ENCODE measurements at places on chromosomes 11 and 22.

- no peak for DNase-seq
Observed at GRCh38 chr22:36383110-36383581, 4.6 kb downstream of the MYH9 start.

- no peak for DNase-seq
Observed at GRCh38 chr11:2827256-2827655, 58.3 kb downstream of the CDKN1C start.

DNA sequence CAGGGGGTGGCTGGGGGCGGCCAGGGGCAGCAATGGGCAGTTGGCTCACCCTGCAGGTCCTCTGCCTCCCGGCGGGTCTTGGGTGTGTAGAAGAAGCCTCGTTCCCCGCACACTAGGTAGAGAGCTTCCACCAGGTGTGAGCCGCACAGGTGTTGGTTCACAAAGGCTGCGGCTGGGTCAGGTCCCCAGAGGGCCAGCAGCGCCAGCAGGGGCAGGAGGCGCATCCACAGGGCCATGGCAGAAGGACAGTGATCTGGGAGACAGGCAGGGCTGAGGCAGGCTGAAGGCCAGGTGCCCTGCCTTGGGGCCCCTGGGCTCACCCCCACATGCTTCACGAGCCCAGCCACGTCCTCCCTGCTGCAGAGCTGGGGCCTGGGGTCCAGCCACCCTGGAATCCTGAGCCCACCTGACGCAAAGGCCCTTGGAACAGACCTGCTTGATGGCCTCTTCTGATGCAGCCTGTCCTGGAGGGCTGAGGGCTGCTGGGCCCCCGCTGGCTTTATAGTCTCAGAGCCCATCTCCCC, at the start of gene INS:
Gene INS, minus strand, starts transcription at position 474 of the 524 bp plus-strand sequence. Its CDS starts 238 bp downstream, at position 236.
- DNase-seq: no peak

- no peak for DNase-seq
Observed at GRCh38 chr22:38081941-38082828, 1.8 kb downstream of the SLC16A8 start.

DNA sequence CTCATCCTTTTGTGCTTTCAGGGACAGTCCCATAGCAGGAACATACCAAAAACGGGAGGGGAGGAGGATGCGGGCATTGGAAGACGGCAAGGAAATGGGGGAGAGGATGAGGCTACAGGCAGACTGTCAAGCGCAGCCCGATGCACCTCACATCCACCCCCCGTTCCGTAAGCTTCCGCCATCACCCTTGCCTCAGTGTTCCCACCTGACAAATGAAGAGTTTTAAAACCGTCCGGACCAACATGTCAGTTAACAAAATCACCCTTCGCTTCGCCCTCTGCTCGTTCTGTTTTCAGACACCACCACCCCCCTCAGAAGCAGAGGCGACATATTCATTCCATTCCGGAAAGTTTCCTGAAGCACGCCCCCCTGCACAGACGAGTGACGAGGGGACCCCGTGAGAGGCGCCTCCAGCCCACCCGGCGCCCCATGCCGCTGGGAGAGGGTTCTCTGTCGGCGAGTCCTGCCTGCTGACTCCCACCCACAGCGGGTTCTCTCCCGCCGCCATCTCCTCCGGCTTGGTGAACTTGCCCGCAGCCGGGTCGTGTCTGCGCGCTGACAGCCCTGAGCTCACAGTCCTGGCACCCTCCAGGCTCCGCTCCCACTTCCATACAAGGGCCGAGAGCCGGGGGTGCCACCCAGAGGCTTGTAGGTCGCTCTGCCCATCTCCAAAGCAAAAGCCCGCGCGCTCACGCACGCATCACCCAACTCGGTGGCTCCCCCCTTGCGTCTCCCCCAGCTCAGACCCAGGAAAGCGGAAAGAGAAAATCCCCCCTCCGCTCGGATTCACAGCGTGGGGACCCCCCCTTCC, 1.5 kb downstream of the IGSF9B start:
- DNase-seq: no peak

DNA sequence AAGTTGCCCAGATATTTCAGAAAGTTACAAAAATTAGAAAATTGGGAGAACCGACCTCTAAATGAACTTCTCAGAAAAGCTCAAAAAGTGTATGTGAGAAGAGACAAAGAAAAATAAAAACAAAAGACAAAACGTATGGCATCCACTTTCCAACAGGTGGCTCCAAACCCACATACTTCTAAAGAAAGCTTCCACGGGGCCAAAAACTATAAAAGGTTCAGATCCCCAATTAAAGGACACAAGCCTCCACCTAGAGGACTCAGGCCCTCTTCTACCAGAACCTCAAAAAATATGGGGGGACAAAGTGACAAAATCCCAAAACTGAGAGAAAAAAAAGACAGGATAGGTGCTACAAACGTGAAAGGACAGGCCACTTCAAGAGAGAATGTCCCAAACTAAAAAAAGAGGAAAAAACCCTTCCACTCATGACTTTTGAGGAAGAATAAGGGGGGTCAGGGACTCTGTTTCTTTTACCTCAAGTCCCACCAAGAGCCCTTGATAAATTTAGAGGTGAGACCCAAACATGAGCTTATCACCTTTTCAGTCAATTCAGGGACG, 8.8 kb downstream of the SCGB2A1 start:
- DNase-seq: no peak

DNA sequence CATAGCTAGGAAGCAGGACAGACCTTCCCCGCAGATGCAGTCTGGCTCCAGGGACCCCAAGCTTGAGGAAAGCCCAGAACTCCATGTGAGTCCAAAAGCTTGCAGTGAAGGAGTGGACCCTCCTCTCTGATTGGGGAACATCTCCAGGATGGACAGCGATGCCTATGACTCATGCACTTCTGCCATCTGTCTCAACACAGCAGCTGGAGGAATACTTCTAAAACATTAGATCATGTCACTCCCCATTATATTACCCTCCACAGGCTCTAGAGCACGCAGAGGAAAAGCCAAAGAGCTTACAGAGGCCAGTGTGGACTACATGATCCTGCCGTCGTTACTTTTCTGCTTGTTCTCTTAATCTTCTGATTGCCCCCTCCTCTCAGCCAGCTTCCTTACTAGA, 605.7 kb downstream of the INSC start:
- no peak for DNase-seq

DNA sequence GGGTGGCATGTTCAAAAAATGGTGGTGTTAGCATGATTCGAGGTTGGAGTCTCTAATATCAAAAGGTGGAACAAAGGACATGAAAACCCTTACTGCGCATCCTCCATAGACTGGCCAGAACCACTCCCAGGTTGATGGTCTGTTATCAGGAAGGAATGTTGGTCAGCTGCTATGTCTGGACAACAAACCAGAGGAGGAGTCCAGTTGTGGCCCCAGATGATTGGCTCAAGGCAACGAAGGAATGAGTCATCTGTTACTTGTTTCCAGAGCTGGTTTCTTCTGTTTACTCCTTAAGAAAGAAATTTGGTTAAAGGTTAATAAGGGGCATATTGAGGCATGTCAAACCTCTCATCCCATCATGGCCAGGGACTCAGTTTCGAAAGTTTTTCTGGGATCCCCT, 56.8 kb upstream of the GRIA4 start:
- DNase-seq: no peak

GRCh38 chr11:110886288-110886970, 174.2 kb upstream of the ARHGAP20 start:
- DNase-seq: no peak

DNA sequence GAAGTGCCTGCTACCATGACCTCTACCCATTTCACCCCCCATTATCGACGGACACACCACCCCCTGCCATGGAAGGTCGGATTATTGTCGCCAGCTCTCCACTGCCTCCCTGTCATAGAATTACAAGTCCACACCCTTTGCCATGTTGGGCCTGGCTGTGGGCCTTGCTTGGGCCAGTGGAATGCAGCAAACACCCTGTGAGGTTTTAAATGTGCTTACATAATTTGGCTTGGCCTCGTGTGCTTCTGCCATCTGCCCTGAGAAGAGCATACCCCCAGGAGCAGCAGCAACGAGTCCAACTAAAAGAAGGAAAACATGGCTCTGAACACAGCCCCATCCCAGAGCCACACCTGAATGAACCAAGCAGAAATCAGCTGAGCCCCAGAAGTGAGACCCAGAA, 94.1 kb upstream of the PRDM11 start:
- DNase-seq: no peak

DNA sequence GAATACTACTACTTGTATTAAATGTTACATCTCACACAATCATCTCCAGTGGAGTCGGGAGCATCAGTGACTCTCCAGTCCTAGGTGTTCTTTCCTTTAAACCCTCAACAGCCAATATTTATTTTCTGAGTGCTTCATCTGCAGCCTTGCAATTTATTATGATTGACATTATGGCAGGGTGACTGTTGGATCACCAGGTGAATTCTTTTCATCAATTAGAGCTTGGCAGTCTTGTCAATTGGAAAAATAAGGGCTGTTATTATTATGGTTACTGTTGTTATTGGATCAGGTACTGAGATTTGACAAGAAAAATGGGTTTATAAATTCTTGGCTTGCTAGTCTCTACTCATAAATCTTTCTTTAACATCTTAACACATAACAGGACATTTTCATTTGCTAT, 27.5 kb upstream of the HTATIP2 start:
- no peak for DNase-seq

- no peak for DNase-seq
Observed at GRCh38 chr11:60069450-60069849, 13.0 kb downstream of the MS4A3 start.

- DNase-seq: no peak
Observed at GRCh38 chr11:75141166-75141565, 9.7 kb upstream of the SLCO2B1 start.

DNA sequence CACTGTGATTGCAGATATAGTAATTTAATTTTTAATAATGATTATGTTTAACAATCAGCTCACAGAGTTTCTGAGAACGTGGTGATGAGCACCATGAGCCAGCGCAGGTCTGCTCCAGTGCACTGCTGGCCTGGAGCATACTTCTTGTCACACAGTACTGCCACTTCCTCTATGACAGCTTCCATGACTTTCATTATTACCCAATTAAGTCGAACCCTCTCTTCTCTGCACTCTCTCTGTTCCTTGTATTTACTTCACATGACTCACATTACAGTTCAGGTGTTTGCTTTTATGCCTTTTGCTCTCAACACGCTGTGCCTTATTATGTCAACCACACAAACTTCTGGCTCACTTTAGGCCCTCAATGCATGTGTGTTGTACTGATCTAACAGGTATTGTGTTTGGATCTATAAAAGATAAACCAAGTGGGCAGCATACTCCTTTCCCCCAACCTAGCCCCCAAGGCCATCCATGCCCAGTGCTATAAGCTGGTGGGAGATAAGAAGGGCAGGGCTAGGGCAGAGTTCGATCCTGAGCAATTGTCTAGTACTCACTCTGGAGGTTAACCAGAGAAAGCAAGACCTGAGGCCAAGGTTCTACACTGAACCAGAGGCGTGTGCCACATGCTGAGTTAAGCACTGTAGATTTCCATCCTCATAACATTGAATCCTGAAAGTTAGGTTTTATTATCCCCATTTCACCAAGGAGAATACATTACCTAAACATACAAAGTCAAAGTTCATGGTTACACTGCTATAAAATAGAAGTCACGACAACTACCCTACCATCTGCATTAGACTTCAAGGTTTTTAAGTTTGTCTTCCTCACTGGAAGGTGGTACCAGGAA, 356.5 kb downstream of the INSC start:
- DNase-seq: no peak

DNA sequence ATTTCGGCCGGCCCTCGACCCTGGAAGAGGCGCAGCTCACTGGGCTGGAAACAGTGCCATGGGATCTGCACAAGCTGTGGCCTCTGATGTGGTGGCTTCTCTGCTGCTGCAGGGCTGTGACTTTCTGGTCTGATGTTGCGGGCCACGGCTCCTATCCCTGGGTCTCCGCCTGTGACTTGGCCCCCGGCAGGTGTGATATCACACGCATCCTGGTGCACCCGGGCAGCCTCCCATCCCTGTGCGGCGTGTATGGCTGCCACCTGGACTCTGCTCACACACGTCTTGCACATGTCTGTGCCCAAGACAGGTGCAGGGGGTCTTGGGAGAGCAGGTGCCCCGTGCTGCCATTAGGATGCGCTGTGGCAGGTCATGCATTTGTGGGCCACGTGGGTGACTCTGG, 31.1 kb downstream of the GRAMD4 start:
- DNase-seq: no peak

GRCh38 chr11:98725471-98725870, 295.3 kb upstream of the CNTN5 start:
- no peak for DNase-seq

GRCh38 chr11:94934846-94935245, 38.5 kb downstream of the CWC15 start:
- no peak for DNase-seq

DNA sequence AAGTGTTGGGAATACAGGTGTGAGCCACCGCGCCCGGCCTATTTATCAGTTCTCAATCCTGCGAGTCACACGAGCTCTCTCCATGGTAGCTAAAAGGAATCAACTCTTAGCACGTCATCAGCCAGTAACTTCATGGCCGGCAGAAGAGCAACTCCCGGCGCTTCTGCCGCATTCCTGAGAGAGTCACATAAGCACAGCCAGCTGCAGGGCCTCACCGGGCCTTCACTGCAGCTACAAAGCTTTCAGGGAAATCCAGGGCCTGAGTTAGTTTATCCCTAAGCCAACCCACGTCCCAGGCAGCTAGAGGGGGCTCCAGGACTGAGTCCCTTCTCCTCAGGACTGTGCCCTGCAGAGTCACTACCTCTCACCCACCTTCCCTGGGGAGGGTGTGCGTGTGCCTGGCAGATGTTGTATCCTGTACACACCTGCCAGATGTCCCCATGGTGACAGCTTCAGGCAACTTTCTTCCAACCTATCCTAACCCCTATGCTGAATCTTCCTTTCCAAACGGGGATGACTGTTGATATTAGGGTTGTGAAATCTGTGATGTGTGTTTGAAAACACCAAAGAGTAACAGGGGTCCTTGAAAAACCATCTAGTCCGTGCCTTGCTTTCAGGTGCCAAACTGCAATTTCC, 45.9 kb upstream of the ARFGAP3 start:
- no peak for DNase-seq

DNA sequence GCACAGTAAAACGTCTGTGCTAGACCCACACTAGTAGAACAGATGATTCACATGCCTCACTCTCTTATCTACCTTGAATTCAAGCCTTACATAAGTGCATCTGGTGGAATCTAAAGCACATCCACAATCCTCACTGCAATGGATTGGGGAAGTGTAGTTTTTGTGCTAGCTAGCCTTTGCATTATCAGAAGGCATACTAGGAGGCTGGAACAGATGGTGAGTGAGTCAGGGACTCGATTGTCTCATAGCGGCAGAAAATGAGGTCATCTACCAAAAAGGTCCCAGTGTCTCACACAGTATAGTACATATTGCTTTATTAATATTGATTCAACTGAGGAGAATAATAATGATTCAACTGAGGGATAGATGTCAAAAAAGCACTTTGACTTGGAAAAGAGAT, 9.3 kb downstream of the MSANTD4 start:
- DNase-seq: no peak

DNA sequence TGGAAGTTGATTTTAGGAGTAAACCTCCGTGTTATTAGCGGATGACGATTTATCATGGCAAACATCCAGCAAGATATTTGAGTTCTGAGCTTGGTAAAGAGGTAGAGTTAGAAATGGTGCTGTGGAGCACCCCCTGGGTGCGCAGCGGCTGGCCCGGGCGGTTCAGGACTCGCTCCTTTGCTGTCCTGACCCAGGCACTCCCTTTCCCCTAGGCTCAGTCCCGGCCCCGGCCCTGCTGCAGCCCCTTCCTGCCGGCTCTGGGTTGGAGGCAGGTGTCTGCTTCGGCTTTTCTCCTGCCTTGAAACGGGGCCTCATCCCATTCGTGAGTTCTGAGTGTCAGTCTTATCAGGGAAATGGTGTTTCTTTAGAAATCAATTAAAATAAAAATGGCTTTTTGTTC, 33.4 kb downstream of the AP2A2 start:
- DNase-seq: no peak
